Activated CD4-positive, alpha-beta T cell treated with anti-CD3 and anti-CD28 coated beads, Interleukin-2, amount 50 U/mL, for 24 hours (primary cell): ENCODE measurements at places on chromosomes 2 and 18.

DNA sequence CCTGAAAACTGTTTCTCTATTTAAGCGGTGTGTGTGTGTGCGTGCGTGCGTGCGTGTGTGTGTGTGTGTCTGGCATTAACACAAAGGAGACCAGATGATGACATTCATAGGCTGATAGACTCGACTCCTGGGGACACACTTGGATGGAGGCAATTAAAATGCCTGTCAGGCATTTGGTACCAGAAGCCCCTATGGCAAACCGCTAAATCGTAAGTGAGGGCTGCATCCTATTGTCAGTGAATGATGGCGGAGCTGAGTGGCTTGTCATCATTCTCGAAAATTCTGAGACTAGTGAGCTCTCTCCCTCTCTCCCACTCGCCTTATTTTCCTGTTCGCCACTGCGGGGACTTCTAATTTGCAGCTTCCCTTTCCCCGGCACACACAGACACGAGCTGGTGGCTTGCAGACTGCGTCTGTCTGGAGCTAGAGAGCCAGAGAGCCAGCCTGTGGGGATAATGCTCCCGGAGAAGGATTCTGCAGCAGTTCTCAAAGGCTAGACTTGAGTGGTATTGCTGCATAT lies 155.4 kb downstream of the MAP2 start:
- DNase-seq: no peak

DNA sequence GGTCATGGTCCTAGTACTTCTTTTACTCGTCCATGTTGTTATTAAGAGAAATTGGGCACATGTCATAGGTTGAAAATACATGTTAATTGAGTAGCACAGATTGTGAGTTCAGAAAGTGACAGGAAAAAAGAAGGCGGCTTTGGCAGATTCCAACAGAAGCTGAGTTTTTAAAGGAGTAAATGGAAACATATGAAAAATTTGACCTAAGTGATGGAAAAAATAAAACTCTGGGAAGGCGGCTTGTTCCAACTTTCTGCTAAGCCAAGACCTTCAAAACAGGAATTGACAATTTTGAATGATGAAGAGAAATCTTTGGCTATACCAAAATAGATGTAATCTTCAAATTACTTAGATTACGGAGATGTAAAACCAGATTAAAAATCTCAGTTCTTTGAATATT lies 868.0 kb downstream of the EPHA4 start:
- no peak for DNase-seq

- DNase-seq: no peak
Observed at GRCh38 chr2:154740361-154740760, 41.9 kb downstream of the KCNJ3 start.

DNA sequence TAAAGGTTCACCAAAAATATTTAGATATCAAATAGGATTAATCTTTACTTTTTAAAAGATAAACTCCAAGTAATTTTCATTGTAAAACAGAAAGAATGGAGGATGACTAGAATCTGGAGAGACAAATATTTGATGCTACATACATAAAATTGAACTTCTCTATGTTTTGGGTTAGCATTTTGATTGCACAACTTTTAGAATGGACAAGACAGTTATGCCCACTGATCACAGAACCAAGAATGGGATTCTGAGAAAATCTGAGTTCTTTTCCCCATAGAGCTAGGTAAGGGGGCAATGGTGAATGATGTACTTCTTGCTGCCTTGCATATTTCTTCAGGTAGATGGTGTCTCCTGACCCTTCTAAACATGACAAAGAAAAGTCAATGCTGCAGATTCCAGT lies 191.2 kb upstream of the ZEB2 start:
- no peak for DNase-seq

- no peak for DNase-seq
Observed at GRCh38 chr2:469514-469913, 181.6 kb upstream of the ALKAL2 start.

DNA sequence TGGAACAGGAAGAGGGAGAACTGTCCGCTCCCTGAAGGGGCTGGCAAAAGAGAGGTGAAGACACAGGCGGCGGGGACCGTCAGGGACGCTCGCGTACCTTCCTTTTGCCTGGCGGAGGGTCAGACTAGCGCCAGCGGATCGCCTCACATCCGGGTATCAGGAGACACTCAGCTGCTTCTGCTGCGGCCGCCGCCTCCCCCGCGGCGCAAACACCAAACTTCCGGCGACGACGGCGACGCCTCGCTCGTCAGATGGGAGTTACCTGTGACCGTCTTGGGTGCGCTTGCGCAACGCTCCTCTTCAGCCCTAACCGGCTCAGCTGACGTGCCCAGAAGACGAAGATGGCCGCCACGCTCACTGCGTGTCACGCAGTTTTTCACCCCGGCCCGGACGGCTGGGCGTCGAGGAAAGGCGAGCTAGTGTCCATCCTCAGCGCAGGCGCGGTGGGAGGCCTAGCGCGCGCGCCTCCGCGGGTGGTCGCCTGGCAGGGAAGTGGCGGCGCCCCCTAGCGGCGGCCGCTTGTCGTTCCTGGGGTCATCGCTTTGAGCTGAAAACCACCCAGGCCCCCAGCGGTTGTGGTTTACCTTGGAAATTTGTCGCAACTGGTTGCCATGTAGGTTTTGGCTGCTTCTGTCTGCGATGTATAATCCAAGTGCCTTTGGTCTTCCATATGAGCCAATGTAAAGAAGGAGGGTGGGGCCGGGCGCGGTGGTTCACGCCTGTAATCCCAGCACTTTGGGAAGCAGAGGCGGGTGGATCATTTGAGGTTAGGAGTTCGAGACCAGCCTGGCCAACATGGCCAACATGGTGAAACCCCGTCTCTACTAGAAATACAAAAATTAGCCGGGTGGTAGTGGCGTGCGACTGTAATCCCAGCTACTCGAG lies at the start of gene ESCO1:
ESCO1 (minus strand) TSS at position 179 of the 885 bp plus-strand sequence. CDS start 25,861 bp downstream, outside the sequence.
- peak; percentile 93 for DNase-seq

DNA sequence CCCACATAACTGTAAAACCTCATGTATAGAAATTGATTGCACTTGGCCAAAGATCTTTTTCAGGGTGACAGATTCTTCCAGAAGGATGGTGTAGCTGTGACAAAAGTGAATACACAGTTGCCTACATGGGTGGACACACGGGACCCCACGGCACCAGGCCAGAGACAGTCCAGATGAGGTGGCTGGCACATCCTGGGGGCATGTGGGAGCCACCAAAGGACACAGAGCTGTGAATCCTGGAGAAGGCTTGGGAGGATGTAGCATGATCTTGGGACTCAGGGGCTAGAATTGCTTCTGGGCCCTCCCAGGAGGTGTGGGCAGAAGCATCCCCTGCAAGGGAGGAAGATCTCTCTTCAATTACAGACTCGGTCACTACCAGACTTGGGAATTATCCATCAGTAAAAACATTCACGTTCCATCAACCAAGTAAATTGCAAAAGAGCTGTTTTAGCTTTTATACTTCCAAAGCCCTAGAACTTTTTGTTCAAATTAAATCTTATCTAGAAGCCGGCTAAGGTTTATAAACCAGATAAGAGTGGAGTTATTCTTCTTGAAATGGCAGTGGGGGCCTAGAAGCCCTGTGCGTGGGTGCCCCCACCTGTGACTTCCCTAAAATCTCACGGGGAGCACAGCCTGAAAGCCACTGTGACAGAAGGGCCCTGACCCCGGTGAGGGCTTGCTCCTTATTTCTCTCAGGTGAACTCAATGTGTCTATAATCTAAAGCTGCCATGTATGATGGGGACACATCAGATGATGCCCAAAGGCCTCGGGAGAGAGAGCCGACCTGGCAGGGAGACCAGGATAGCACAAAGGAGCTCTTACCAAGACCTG lies 81.7 kb downstream of the SEPTIN10 start:
- DNase-seq: no peak

DNA sequence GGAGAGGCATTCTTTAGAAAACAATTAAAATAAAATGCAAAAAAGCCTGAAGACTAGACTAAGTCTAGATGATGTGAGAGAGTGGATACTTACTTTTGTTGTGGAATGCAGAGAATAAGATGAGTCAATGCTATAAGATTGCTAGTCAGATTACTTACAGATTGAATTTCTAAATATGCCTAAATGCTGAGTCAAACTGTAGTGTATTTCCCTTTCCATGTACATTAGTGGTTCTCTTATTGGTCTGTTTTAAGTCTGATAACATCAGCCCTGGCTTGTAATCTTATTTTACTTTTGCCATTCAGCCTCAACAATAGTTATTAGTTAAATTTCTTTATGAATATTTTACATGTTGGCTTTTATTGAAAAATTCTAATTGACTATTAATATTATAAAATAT lies 702.7 kb downstream of the SOCS6 start:
- no peak for DNase-seq

DNA sequence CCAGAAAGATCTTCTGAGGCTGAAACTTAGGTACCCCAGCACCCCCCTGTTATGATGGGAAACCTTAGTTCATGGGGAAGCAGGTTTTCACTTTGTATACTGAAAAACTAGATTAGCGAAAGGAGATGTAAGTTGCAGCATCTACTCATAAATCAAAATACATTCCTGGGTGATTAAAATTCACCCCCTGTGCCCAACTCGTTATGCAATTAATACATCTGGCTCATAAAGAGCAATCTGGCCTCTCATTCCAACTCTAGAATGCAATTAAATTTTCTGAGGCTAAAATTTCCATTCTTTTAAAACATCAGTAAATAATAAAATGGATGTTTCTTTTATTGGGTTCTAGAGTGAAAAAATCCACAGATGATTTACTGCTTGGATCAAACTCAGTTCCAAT lies 110.9 kb upstream of the BZW1 start:
- no peak for DNase-seq

- DNase-seq: no peak
Observed at GRCh38 chr18:8751692-8752091, 46.3 kb downstream of the MTCL1 start.

- DNase-seq: no peak
Observed at GRCh38 chr2:23721454-23721826, 205.5 kb downstream of the ATAD2B start.

- DNase-seq: no peak
Observed at GRCh38 chr2:193989645-193990044, 1667.4 kb upstream of the SLC39A10 start.

DNA sequence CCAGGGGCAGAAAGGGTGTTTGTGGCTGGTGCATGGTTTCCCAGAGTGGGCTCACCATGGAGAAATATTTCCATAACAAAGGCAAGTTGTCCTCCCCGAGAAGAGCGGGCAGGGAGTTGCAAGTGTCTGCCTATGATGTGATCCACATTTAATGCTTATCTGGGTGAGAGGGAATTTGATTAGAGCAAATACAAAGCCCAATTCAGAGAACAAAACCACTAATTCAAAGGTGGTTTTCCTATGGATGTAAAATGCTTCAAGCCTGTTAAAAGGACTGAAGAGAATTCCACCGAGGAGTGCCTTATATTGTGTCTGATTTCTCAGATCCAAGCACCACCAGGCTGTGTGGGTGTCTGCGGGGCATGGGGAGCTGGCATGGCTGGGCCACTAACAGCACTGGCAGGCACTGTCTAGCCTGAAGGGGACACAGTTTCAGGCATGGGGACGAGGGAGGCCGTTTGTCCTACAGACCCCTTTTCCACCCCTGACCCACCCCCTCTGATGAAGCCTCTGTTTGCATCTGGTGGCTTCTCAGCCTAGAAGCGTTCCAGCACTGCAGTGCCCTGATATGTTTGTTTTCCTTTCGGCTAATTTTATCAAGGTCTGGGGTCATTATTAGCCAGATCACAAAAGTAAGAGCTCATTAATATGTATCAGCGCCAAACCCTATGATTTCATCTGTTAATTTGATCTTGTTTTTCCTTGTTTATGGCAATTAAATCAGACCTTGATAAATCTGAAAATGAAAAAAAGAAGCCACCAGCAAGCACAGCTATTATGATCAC lies 357.3 kb downstream of the HRH4 start:
- DNase-seq: no peak

- DNase-seq: no peak
Observed at GRCh38 chr2:45332567-45332966, 278.5 kb downstream of the SRBD1 start.

GRCh38 chr2:225452677-225453076 lies 53.2 kb downstream of the NYAP2 start:
- DNase-seq: no peak

GRCh38 chr18:58901783-58902182 lies 37.1 kb downstream of the ZNF532 start:
- no peak for DNase-seq

DNA sequence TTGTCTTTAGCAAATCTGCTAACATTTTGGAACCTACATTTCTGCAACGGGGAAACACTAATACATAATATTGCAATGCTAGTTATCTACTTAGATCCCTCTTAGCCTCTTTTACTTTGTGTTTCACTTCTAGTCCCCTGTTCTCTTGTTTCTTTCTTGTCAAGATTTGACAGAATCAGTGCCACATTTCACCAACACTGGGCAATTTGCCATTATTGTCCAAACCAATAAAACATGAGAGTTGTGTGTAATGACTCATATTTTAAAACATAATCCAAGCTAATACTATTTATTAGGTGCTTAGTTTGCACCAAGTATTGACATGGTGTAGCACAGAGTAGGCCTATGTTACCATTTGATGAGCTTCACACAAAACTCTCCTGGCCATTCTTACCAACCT lies 33.7 kb upstream of the ACVR1C start:
- DNase-seq: no peak

- no peak for DNase-seq
Observed at GRCh38 chr2:118227698-118228508, 139.6 kb downstream of the INSIG2 start.

DNA sequence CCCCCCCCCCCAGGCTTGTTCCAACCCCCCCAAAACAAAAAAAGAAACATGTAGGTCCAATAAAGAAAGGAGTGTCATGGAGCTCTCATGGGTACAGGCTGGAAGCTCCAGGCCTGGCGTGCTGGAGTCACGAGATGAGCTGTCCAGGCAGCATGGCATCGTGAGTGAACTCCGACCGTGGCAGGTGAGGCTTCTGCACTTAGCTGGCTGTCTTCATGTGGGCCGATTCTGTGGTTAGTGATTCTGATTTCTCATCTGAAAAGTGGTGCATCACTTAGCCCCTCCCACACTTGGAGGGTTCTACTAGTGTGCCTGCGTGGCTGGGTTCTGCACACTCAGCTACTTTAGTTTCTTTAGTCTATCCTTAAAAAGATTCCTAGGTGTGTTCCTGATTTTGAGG lies 126.4 kb upstream of the MGAT5 start:
- peak; percentile 60 for DNase-seq

DNA sequence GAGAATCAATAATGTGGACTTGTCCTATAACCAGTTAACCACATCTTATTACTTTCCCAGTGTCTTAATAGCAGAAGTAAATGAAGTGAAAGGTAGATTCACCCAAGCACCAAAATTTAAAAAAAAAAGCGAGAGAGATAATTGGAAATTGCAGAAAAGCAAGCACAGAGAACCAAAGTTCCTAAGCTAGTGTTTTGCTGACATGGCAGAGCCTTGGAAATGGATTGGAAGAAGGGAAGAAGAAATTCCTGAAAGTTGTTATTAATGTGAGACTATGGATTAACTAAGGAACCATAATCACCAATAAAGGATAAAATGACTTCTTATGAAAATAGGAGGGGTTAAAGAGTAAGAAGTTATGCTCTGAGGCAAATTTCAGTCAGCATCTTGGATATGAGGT lies 384.4 kb downstream of the GALNT13 start:
- DNase-seq: no peak

DNA sequence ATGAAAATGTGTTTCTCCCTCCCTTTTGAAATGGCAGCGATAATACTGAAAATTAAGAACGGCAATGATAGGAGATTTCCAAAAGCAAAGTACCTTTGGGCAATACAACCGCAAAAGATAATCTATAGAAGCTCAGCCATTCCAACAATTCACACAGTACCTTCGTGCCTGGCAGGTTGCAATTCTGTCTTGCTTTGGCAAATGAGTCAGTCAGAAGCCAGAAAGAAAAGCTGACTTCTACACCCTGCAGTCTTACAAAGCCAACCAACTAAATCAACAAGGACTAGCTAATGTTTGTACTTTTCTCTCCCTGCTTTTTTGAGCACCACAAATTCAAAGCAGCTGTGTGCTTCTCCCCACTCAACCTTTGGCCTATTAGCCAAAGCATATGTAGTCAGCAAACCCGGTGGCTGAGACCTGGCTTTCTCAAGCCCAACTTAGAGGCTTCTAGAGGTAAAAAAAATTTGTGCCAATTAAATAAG lies 25.7 kb upstream of the ID2 start:
- no peak for DNase-seq
